AG09319 (cell line): ENCODE measurements at places on chromosomes 13 and 19.

DNA sequence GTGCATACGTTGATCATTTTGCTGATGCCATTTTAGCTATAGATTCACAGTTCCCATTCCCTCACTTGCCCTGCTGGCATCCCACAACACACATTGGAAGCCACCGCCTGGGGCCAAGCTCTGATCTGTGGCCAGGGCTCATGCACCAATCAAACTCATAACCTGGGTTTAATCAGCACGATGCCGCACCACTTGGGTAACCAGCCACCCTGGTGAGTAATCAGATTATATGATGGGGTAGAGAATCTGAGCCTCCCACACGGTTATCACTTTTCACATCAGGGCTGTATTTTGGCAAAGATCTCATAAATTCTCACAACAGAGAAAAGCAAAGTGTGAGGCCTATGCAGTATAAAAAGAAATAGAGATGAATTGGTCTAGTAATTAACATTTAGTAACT, 66.0 kb upstream of the TNFRSF19 start:
- no peak for DNase-seq

DNA sequence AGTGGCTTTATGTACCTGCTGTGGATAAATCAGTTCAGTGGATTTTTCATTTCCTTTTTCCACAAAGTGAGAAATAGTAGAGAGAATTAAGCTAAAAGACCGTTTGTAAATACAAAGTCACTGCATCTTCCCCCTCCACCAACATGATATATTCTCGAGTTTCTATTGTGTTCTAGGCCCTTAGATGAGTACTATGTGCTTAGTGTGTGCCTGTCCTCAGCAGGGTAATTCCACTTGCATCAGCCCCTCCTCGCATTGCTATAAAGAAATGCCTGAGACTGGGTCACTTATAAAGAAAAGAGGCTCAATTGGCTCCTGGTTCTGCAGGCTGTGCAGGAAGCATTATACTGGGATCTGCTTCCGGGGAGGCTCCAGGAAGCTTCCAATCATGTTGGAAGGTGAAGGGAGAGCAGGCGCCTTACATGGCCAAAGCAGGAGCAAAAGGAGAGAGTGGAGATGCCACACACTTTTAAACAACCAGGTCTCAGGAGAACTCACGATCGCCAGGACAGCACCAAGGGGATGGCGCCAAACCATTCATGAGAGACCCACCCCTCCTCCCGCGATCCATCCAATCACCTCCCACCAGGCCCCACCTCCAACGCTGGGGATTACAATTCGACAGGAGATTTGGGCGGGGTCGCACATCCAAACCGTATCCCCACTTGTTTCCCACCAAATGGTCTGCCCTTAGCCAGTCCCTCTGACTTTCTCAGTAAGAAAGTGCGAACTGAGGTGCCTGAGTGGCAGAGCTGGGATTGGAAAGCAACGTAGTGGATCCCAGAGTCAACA, 102.3 kb upstream of the ABCC4 start:
- no peak for DNase-seq

DNA sequence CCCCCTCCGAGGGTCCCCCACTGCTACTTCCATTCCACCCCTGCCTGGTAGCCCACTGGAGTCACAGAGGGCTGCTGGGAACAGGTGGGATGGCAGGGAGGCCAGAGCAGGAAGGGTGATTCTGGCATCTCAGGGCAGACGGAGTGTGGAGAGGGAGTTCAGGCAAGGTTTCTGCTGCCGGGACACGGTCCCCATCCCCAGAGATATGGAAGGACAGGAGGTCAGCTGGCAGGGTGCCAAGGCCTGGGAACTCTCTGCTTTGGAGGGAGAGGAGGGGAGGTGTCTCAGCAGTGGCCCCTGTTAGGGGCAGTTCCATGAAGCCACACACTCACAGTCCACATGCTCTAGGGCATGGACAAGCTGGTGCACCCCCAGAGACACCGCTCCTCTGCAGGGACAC, 68.1 kb downstream of the CHST8 start:
- no peak for DNase-seq

- DNase-seq: no peak
Observed at GRCh38 chr19:34452723-34453122, 24.5 kb downstream of the UBA2 start.

DNA sequence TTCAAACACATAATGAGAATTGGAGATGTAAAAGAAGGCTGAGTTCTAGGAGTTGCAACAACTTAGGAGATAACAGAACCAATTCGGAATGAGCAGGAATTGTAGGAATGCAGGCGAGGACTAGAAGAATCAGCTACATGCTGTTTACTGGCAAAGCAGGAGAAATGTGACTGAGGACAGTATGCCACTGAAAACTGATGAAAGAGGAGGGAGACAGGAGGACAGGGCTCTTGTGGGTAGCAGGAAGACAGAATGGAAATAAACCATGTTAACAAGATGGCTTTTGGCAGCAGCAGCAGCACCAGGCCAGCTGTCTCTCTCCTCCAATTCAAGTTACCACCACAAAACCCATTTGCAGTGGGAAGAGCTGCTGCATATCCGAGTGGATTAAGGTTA, 91.0 kb upstream of the SLC15A1 start:
- DNase-seq: no peak

DNA sequence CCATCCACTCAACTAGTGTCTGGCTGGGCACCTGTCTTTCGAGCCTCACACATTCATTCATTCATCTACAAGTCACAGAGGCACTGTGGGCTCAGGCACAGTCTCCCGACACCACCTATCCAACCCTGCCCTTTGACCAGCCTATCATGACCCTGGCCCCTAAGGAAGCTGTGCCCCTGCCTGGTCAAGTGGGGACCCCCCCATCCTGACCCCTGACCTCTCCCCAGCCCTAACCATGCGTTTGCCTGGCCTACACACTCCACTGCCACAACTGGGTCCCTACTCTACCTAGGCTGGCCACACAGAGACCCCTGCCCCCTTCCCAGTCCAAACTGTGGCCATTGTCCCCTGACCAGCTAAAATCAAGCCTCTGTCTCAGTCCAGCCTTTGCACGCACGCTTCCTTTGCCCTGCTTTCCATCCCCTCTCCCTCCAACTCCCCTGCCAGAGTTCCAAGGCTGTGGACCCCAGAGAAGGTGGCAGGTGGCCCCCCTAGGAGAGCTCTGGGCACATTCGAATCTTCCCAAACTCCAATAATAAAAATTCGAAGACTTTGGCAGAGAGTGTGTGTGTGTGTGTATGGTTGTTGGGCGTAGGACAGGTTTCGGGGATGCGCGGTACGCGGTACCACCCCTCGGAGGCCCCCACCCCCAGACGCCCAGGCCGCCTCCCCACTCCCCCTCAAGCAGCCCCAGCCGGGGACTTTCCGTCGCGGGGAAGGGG, 404 bp upstream of the IL27RA start:
- no peak for DNase-seq

DNA sequence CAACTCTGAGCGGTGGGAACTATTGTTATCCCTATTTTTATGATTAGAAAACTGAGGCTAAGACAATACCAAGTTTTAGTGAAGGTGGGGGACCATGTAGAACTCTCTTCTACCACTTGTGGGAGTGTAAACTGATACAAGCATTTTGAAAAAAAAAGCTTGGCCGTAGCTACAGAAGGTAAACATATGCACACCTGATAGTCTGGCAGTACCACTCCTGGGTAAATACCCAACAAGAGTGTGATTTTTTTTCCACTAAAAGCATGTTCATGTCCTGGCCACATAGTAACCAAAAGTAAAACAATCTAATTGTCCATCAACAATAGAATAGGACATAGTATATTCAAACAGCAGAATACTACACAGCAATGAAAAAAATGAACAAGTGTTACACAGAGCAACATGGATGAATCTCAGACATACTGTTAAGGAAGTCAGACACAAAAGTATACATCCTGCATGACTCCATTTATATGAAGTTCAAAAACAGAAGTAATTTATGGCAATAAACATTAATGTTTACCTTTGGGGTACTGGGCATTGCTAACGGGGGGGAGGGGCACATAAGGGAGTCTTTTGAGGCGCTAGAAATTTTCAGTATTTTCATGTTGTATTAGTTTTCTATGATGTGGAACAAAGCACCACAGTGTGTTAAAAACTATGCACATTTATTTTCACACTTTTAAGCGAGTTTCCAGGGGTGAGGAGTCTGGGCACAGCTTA, 6.4 kb upstream of the SPATA13 start:
- no peak for DNase-seq

- no peak for DNase-seq
Observed at GRCh38 chr19:49097453-49098288, 12.4 kb downstream of the SNRNP70 start.

DNA sequence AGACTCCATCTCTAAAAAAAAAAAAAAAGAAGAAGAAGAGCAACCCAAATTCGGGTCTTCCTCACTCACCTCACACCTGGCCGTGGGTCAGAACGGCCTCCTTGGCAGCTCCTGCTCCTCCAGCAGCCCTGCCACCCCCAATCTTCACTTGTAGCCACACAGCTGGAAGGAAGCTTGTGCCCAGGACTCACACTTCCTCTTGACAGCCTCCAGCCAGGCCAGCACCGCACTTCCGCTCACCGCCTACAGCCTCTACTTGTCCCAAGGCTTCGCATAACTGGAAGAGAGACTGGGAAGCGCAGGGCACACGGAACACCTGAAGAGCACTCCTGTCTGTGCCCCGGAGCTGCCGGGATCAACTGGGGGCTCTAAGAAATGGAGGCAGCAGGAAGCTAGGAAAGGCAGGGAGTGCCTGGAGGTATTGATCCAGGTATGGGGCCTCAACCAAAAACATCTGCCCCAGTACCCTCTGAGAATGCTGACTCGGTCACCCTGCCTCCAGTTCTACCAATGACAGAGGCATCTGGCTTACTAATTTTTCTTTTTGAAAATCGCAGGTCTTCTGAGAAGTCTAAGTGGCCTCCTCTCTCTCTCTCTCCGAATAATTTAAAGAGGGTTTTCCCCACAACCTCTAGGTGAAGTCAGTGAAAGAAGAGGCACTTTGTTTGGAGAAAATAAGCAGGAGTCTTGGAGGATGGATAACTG, 31.1 kb upstream of the ATP12A start:
- no peak for DNase-seq

DNA sequence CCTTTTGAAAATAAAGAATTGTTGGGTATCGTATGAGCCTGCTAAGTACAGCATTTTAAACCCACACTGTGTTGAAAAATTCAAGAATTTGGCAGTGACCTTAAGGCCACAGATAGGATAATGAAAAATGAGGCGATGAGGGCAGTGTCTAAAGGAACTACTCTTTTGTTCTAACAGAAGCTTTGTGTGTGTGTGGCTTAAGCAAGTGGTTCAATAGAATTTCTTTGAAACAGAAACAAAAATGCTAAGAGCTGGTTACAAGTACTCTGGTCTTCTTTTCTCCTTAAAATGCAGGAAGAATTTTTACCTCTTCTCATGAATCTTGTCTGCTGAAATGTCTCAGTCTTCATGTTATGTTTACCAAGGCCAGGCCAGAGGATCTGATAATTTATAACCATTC, 279.5 kb downstream of the ZNF536 start:
- no peak for DNase-seq

- DNase-seq: no peak
Observed at GRCh38 chr19:55454787-55455243, 6.6 kb downstream of the ISOC2 start.

GRCh38 chr19:35213663-35214632, 14.6 kb downstream of the FAM187B start:
- no peak for DNase-seq

DNA sequence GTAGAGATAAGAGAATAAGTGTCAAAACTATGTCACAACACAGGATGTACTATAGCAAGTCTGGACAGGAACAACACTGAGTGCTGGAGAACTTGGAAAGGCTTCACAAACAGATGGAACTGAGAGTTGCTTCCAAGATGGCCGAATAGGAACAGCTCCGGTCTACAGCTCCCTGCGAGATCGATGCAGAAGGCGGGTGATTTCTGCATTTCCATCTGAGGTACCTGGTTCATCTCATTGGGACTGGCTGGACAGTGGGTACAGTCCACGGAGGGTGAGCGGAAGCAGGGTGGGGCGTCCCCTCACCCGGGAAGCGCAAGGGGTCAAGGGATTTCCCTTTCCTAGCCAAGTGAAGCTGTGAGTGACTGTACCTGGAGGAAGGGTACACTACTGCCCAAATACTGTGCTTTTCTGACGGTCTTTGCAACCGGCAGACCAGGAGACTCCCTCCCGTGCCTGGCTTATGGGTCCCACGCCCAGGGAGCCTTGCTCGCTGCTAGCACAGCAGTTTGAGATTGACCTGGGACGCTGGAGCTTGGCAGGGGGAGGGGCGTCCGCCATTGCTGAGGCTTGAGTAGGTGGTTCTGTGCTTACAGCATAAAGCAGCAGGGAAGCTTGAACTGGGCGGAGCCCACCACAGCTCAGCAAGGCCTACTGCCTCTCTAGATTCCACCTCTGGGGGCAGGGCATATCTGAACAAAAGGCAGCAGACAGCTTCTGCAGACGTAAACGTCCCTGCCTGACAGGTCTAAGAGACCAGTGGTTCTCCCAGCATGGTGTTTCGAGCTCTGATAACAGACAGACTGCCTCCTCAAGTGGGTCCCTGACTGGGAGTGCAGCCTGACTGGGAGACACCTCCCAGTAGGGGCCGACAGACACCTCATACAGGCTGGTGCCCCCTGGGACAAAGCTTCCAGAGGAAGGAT, 46.0 kb downstream of the USP12 start:
- no peak for DNase-seq

DNA sequence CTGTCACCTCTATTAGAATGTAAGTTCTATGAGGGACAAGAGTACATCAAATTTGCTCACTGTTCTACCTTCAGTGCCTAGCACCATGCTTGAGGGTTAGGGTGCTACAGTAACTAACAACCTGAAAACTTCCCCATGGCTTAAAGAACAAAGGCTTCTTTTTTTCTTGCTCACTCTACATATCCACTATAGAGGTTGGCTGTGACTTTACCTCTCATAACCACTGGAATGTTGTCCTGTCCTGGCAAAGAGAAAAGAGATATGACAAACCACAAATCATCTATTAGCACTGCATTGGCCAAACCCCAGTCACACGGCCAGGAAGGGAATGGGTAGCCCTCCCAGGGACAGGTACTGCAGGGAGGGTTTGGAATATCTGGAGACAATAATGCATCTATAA, 23.2 kb upstream of the ACOD1 start:
- DNase-seq: no peak

DNA sequence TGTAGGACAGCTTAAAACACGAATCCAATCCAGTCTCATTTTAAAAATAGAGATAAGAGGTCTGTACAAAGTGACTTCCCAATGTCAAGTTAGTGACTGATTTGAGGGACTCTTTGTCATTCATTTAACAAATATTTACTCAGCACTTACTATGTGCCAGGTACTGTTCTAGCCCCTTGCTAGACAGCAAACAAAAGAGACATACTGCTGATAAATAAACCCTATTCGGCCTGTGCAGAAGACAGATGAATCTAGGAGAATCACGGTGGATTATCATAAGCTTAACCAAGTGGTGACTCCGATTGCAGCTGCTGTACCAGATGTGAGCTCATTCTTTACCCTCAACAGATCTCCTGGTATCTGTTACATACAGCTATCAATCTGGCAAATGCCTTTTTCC, 6.4 kb upstream of the ELF1 start:
- no peak for DNase-seq

- DNase-seq: no peak
Observed at GRCh38 chr19:44817725-44818465, 9.0 kb downstream of the BCAM start.

DNA sequence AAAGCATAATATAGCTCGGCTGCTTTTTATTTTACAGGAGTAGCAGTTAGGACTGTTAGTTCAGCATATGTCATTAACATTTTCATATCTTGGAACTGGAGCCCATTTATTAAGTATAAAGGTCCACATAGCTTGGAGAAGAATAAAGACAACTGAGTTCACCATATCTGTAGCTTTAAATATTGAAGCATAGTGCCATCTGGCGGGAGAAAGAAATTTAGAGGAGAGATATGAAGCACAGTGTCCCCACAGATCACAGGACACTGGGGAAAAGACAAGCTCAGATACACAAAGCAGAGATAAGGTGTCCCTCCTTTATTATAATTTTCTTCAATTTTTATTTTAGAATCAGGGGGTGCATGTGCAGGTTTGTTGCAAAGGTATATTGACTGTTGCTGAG, 104.7 kb upstream of the FREM2 start:
- no peak for DNase-seq
